Astrocyte of the hippocampus (primary cell): ENCODE measurements at places on chromosomes 5 and 9.

GRCh38 chr5:52731274-52732027 lies 56.3 kb upstream of the ITGA1 start:
- DNase-seq = no peak

DNA sequence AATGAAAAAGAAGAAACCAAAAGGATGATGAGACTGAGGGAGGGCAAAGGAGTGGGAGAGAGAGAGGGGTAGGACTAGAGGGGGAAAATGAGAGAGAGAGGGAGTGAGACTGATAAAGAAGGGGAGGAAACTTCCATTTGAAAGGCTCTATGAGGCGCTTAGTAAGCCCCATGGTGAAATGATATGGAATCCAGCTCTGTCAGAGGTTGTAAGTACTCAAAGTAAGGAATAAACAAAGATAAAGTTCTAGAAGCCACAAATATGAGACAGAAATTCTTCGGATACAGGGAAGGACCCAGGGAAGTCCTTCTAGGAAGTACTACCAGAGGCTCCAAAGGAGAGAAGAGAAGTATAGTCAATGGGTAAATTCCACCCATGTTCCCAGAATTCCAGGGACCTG lies 21.7 kb upstream of the VLDLR start:
- DNase-seq = peak; percentile 36

GRCh38 chr5:36363744-36364143 lies 62.0 kb upstream of the RANBP3L start:
- no peak for DNase-seq

DNA sequence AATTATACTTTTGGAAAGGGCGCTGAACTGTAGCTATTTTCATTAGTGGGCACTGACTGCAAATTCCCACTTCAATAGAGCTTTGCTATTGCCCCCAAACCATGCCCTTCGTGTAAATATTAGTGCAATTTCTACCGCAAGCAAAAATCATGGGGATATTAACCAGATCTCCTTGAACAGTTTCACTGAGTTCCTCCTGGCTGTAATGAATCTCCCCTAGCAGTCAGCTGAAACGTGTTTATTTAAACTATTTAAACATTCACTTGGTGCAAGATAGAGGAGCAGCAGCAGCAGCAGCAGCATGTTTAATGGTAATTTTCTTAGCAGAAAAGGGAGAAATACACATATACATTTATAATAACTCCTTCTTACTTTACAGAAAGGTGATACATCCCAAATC lies 54.4 kb downstream of the ARRDC3 start:
- no peak for DNase-seq

DNA sequence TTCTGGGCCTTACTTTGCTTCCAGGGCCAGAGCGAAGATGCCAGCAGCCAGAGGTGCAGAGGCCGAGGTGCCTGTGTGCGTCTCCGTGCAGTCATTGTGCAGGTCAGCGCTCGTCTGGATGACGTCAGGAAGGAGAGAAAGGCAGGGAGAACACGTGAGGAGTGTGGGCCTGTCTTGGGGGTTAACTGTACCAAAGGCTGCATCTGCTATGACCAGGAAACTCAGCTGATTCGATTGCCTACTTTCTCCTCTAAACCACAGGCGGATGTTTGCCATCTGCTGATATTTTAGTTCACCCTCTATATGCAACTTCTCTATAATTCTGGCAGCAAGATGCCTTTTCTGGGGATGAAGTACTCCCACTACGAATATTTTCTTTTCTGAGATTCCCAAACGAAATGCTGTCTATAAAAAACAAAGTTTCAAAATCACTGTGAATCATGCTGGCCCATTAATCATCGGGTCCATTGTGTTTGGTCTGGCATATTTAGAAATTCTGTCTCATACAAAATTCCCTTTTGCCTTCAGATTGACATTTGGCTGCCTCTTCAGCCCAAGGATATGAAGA lies 24.8 kb downstream of the PCSK1 start:
- DNase-seq = peak; percentile 60

DNA sequence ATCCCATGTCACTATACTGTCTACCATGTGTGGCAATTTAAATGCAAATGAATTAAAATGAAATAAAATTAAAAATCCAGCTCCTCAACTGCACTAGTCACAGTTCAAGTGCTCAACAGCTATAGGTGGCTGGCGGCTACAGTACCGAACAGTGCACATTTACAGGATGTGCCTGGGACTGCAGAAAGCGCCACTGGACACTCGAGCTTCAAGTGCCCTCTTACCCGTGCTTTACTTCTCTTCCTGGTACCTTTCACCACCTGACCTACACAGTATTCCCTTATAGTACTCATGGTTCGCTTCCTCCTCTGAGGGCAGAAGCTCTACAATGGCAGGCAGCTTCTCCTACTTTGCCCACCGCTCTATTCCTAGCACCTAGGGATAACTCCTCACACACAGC lies 166.6 kb downstream of the FANCC start:
- no peak for DNase-seq

- DNase-seq = no peak
Measured at GRCh38 chr5:97163360-97163764, 19.7 kb downstream of the RIOK2 start.

- DNase-seq = peak; percentile 53
Measured at GRCh38 chr5:146962801-146963355, 84.3 kb upstream of the PPP2R2B start.

- DNase-seq = no peak
Measured at GRCh38 chr5:144089401-144090021, 80.9 kb downstream of the YIPF5 start.

- no peak for DNase-seq
Measured at GRCh38 chr9:19208653-19209052, 21.8 kb upstream of the DENND4C start.

DNA sequence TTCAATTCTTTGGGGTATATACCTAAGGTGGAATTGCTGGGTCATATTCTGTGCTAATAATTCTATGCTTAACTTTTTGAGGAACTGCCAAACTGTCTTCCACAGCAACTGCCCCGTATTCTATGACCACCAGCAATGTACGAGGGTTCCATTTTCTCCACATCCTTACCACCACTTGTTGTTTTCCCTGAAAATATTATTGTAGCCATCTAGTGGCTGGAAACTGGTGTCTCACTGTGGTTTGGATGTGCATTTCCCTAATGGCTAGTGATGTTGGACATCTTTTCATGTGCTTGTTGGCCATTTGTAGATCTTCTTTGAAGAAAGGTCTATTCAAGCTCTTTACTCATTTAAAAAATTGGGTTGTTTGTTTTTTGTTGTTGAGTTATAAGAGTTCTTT lies 30.7 kb downstream of the MSX2 start:
- DNase-seq = peak; percentile 28

DNA sequence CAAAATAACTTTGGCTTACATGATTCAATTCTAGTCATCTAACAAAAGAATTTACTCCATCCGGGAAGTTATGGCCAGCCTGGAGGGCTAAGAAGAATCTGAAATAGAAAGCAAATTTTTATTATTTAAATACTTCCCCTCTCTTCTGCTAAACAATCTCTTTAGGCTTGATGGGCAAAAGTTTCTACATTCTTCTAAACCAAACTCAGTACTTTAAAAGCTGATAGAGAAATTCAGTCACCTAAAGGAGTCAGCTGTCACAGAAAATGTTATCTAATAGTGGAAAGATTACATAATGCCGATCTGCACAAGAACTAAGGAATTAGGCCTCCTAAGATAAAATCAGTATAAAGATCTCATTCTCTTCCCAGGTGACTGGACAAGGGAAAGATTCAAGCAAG lies 32.4 kb downstream of the GNAQ start:
- no peak for DNase-seq

DNA sequence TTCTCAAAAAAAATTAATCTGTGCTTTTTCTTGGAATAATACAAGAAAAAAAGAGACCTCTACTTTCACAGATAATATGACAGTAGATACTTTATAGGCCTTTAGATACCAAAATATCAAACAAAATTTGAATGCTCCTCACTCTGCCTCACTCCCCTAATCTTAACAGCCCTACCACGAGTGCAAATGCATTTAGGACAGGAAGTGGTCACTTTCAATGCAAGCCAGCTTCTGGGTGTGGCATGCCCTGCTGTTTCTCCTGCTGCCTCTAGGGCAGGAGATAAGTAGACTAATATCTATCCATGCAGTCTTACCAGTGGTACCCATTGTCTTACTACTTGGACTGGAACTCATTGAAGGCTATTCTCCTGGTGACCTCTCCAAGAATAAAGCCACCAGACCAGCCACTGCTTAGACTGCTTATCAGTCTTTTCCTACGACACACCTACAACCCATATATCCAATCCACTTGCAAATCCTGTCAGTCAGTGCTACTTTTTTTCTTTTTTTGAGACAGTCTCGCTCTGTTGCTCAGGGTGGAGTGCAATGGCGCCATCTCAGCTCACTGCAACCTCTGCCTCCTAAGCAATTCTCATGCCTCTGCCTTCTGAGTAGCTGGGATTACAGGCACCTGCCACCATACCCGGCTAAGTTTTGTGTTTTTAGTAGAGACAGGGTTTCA lies 23.0 kb downstream of the FRRS1L start:
- DNase-seq = peak; percentile 10

DNA sequence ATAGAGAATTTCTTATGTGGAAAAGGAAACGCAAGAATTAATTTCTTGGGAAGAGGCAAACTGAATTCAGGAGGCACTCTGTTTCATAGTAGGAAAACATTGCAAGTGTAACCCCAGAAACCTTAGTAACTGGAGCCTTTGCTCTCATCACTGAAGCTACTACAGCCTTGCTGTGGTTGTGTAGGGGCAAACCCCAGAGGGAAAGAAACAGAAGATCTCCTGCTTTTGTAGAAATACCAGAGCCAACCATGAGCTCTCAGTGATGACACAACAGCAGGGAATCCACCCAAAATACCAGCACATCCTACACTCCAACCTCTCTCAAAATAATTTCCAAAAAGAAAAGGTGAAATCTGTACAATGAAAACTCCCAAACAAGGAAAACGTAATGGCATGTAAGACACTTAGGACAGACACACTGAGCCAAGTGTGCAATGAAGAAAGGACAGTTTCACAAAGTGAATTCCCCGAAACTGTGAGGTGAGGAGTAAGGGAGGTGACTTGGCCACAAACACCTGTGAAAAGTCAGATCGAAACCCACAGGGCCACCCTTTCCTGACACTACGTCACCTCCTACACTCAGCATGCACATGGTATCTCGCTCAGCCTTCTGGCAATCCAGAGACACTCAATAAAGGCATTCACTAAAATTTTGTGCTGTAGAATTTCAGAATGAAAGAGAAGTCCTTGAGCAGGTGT lies 8.5 kb upstream of the ACSL6 start:
- DNase-seq = no peak
